ENCODE measurements at places on chromosomes 3 and 15.

GRCh38 chr3:174342941-174343501 is 516.1 kb upstream of the NAALADL2 start:
- no peak for DNase-seq

GRCh38 chr15:70044168-70044567 is 53.5 kb downstream of the TLE3 start:
- DNase-seq = no peak

- no peak for DNase-seq
Measured at GRCh38 chr3:172447611-172448579, at the start of gene GHSR. Gene GHSR, minus strand, starts transcription at chr3:172448456. Its CDS starts 43 bp downstream, at chr3:172448413.

GRCh38 chr3:14016900-14017475 is 107.7 kb downstream of the CHCHD4 start:
- no peak for DNase-seq

- no peak for DNase-seq
Measured at GRCh38 chr3:10259798-10260197, 11.5 kb downstream of the TATDN2 start.

DNA sequence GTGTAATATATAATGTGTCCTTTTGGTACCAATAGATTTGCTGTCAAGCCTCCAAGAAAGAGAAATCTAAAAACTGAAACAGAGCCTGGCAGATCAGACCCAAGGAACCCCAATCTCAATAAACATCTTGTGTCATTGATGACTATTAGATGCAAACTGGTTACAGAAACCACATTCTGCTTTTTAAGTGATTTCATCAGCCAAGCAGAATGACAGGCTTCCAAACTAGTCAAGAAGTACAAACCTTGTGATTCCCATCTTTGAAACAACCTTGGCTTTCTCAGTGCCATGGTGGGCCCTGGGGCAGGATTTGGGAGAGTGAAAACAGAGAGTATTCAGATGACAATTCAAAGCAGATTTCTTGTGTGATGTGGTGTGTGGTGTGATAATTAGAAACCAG is 45.6 kb upstream of the STRIT1 start:
- DNase-seq = no peak

DNA sequence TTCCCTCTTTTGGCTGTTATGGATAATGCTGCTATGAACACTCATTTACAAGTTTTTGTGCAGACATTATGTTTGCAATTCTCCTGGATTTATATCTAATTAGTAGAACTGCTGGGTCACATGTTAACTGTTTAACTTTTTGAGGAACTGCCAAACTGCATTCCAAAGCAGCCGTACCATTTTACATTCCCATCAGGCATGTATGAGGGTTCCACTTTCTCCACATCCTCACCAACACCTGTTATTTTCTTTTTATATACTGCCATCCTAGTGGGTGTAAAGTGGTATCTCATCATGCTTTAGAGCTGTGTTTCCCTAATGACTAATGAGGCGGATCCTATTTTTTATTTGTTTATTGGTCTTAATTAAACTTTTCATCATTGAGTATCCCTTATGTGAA is 9.2 kb downstream of the KPNA4 start:
- no peak for DNase-seq

GRCh38 chr15:68687136-68687735 is 108.4 kb downstream of the CORO2B start:
- DNase-seq = no peak

- DNase-seq = no peak
Measured at GRCh38 chr3:126956866-126957650, 25.9 kb upstream of the PLXNA1 start.

Measured in GM12892 (cell line).